Endothelial cell of coronary artery (primary cell): ENCODE measurements at places on chromosomes 1 and 21. TPM values are rescaled to one million over a fixed set of nuclear protein-coding genes. Genes with fewer than 3 reads are reported as not detected.

Gene BLACAT1
- total RNA-seq, result under 0.01 TPM in 1 of 2 replicates, not detected in the other

Gene PPP1R12B
- 6.2 and 15.4 TPM in 2 replicates for total RNA-seq

Gene ACTL8
- total RNA-seq, result not detected in 2 replicates

Gene SLC44A3
- 0.27 and 0.28 TPM in 2 replicates for total RNA-seq

Gene MNDA
- not detected in 2 replicates for total RNA-seq

Gene ERO1B
- total RNA-seq, result 0.90 and 2.4 TPM in 2 replicates

Gene TRIM62
- 1.5 and 2.6 TPM in 2 replicates for total RNA-seq

Gene CELA3A
- total RNA-seq, result 0.09 TPM in 1 of 2 replicates, not detected in the other

Gene EFNA1
- 62.8 and 82.9 TPM in 2 replicates for total RNA-seq

Gene UBE2U
- not detected in 2 replicates for total RNA-seq

Gene PMF1
- 32.5 and 45.0 TPM in 2 replicates for total RNA-seq

Gene INSRR
- not detected in 2 replicates for total RNA-seq

Gene FAM151A
- not detected in 2 replicates for total RNA-seq

Gene IQGAP3
- total RNA-seq, result 8.9 and 16.7 TPM in 2 replicates

Gene MEX3A
- 5.6 and 12.3 TPM in 2 replicates for total RNA-seq

Gene SLAMF1
- not detected in 2 replicates for total RNA-seq

Gene FAAH
- 0.27 and 0.75 TPM in 2 replicates for total RNA-seq

Gene OVAAL
- 0.09 TPM in 1 of 2 replicates, not detected in the other for total RNA-seq
